ENCODE measurements at places on chromosomes 4 and X.

GRCh38 chrX:153685751-153686696, 1.7 kb upstream of the SLC6A8 start:
- no peak for DNase-seq

- DNase-seq, result peak; percentile 27
Observed at GRCh38 chr4:99088023-99088449, 552 bp downstream of the ADH5 start.

GRCh38 chr4:97938141-97938540, 205.1 kb downstream of the STPG2 start:
- no peak for DNase-seq

DNA sequence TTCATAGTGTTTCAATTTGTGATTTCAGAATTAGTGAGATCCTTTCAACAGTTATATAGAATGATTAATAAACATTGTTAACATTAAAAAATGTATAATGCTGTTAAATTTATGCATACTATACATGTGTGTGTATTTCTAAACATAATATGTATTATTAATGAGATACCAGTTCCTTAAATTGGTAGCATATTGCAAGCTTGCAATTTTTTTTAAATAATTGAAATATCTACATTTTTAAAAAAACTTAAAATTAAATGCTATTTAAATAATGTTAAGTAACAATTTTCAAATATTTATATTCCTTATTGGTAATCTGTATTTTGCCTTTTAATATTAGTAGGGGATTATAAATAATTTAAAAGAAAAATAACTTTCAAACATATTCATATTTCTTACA, 1479.5 kb upstream of the PCDH7 start:
- DNase-seq, result no peak

- no peak for DNase-seq
Observed at GRCh38 chr4:76087007-76087769, 12.7 kb downstream of the ART3 start.

DNA sequence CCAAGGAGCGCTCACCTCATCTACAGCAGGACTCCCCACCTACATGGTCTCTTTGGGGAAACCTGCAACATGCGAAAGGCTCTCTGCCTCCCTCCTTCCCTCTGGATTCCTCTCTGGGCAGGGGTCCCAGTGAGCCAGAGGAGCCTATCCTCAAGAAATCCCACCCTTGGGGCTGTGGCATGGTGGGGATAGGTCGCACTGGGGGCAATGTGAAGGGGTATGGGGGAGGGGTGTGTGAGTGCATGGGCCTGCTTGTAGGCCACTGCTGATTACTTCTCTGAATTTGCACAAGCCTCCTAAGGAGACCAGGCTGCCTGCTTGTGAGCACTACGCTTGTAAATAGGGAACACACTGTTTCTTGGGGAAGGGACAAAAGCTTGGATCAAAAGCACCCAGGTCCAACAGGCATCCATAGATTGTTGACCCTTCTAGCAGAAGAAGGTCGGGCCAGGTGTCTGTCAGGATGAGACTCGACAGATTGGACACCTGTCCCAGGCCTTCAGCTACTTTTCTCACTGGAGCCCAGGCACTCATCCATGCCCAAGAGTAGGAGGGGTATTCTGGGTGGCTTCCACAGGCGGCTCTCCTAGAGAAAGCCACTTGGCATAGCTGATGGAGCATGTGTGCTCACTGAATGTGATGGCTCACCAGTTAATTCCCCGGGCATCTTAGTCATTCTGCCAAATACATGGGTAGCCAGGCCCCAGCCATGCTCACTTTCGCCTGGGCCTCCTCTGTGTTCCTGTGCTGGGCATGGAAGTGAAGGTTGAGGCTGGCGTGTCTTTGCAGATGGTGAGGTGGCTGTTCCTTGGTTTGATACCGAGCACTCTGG, 75.0 kb downstream of the NBDY start:
- DNase-seq, result no peak

- DNase-seq, result no peak
Observed at GRCh38 chr4:115720611-115721010, 607.2 kb upstream of the NDST4 start.

DNA sequence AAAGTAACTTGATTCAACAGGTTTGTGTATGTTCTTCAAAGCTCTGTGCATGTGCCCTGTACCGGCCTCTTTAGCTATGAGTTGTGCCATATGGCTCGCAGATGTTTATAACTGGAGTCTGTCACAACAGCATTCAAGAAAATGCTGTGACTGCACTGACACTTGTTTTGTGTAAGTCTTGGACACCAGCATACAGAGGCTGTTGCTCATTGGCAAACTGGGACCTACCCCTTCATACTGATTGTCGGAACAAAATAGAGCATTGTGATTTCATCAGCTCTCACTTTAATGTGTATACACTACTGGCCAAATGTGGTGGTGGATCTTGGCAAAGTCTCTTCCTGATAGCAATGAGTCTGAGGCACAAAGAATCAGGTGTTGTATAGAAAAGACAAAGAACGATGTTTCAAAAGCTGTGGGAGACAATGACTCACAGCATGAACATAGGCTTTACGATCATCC, 133.9 kb downstream of the EGF start:
- no peak for DNase-seq

- no peak for DNase-seq
Observed at GRCh38 chrX:148874636-148875246, 374.3 kb downstream of the AFF2 start.

GRCh38 chr4:16836324-16836723, 62.1 kb downstream of the LDB2 start:
- no peak for DNase-seq

- DNase-seq, result no peak
Observed at GRCh38 chr4:170657761-170658160, 568.0 kb upstream of the AADAT start.

DNA sequence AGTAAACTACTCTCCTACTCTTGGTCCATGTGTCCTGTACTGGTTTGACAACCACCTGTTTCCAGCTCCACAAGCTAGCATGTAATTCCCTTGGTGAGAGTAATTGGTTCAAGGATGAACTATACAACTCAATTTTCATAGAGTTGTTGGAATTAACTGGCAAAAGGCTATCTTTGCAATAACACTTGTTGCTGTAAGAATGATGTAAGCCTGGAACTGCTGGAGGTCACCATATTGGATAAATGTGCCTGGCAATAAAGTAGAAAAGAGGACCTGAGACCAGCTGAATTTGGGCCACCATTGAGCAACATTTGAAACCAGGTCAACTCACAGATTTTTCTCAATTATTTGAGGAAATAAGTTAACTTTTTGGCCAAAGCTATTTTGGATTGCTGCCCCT, 175.5 kb downstream of the CAMK2D start:
- DNase-seq, result no peak

All from T-helper 1 cell (primary cell).